ENCODE measurements at places on chromosomes 11 and 22. TPM values are rescaled to one million over a fixed set of nuclear protein-coding genes. Genes with fewer than 3 reads are reported as not detected.

TYR gene
- not detected for total RNA-seq

MAP4K2 gene
- 6.1 TPM for total RNA-seq

RIC3 gene
- total RNA-seq = not detected

ASCL2 gene
- total RNA-seq = not detected

RTN4RL2 gene
- under 0.01 TPM for total RNA-seq

TREH gene
- under 0.01 TPM for total RNA-seq

USP2 gene
- not detected for total RNA-seq

MMP8 gene
- under 0.01 TPM for total RNA-seq

ZFTA gene
- 17.3 TPM for total RNA-seq

GAL gene
- 0.09 TPM for total RNA-seq

MPPED2 gene
- 2.5 TPM for total RNA-seq

PLA2G6 gene
- 37.4 TPM for total RNA-seq

CABP4 gene
- not detected for total RNA-seq

RAG2 gene
- total RNA-seq = not detected

DDIAS gene
- 0.63 TPM for total RNA-seq

ROM1 gene
- 10.4 TPM for total RNA-seq

IGF2 gene
- 0.69 TPM for total RNA-seq

FAM180B gene
- total RNA-seq = 0.09 TPM

CARD18 gene
- not detected for total RNA-seq

OSM gene
- total RNA-seq = not detected

PHOX2A gene
- total RNA-seq = not detected

SULT4A1 gene
- total RNA-seq = 0.47 TPM

ADAMTS15 gene
- 29.6 TPM for total RNA-seq

GLYATL1 gene
- total RNA-seq = 0.17 TPM

SERPIND1 gene
- not detected for total RNA-seq

IL17RA gene
- 3.7 TPM for total RNA-seq

SLC22A8 gene
- total RNA-seq = not detected

CELSR1 gene
- total RNA-seq = 1.4 TPM

CATSPER1 gene
- total RNA-seq = under 0.01 TPM

OR10A5 gene
- total RNA-seq = not detected

RAB3IL1 gene
- 9.1 TPM for total RNA-seq

TCIRG1 gene
- 43.3 TPM for total RNA-seq

TSGA10IP gene
- not detected for total RNA-seq

GRAP2 gene
- total RNA-seq = not detected

ZNF280B gene
- not detected for total RNA-seq

DEUP1 gene
- not detected for total RNA-seq

KDM2A gene
- 31.4 TPM for total RNA-seq

GAS2 gene
- total RNA-seq = 0.63 TPM
